ENCODE measurements at places on chromosomes 6 and 20.

GRCh38 chr20:19993958-19994669 lies 23.0 kb upstream of the NAA20 start:
- DNase-seq, result no peak

GRCh38 chr20:47988676-47989075 lies 203.4 kb upstream of the SULF2 start:
- no peak for DNase-seq

DNA sequence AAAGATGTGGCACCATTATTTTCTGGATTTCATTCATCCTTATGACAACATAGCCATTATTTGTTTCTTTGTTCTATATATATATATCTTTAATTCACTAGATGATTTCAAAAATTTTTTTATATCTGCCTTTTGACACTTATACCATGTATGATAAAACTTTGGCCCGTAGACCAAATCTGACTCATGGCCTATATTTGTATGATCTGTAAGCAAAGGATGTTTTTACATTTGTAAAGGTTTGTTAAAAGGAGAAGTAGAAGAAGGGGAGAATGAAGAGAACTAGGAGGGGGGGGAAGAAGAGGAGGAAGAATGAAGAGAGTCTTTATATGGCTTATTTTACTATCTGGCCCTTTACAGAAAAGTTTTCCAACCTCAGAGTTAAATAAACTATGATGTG lies 279.7 kb downstream of the LAMA2 start:
- DNase-seq, result no peak

DNA sequence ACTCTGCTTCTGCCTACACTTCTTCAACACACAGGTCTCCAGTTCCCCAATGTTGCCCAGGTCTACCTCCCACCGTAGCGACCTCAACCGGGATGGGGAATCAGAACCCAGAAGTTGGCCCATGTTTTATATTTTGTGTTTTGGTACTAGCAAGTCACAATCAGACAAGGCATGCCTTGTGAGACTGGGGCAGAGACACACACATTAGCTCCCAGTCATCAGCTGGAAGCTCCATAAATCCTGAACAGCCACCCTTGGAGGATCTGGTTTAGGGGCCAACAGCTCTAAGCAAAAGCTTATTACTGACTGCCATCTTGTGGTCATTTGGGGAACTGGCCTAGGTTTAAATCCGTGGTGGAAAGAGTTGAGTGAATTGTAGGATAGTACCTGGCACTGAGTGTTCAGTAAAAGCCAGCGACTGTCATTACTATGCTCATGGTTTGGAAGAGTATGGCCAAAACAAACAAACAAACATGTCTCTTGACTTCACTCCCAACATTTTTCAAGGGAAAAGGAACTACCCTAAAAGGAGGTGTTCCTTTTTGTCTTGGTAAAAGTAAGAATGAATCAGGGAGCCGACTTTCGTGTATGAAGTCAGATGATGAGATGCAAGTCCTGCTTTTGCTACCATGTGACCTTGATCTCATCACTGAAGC lies 40.5 kb downstream of the PIM1 start:
- peak; percentile 78 for DNase-seq

DNA sequence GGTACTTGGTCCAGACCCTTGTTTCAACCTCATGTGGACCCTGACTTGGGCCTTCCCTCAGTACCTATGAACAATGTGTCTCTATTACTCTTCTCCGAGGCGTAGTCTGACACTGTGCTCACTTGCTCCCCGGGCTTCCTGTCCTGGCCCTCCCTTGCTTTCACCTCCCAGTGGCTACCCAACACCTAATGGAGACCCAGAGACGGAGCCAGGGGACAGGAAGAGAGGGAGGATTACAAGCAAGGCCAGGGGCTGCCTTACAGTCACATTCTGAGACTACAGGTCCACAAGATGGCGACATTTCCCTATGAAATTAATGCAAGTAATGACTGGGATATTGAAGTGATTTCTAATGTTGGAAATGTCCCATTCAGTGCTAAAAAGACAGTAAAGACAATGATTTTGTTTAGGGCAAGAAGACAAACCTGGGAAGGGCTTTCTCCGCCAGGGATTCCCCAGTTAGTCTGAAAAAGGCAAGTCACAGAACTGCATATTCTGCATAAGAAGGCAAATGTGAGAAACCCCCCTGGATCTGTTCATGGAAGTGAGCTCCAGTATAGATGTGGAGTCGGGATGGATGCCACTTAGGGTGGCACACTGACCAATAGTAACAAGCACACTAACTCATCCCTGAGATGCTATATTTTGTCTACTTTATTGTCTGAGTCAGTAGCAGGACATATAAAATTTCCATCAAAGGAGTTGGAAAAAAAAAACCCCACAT lies 44.0 kb upstream of the ZBTB24 start:
- peak; percentile 74 for DNase-seq

DNA sequence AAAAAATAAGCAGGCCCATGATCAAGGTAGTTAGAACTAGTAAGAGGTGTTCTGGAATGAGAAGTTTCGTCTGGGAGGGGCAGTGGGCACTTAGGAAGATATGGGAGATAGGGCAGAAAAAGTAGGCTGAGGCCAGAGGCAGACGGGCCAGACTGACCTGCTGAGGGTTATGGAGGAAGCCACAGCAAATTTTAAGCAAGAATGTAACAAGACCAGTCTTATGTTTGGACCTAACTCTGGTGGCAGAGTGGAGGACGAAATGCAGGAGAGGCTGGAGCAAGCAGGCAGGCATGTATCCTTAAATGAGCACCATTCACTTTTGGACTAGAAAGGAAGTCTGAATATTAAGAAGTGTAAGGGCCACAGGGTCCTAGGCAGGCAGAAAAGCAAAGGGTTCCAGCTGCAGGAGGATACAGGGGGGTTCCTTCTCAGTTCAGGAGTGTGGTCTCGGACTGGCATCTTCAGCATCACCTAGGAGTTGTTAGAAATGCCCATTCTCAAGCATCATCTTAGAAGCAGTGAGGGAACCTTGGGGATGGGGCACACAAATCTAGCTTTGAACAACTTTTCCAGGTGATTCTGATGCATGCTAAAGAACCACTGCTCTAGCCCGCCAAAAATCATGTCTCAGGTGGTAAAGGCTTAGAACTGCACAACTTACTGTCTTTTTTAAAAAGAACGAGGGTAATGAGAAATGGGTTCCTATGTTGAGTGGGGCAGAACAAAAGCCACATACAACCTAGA lies 1.7 kb upstream of the DSTN start:
- DNase-seq, result no peak

DNA sequence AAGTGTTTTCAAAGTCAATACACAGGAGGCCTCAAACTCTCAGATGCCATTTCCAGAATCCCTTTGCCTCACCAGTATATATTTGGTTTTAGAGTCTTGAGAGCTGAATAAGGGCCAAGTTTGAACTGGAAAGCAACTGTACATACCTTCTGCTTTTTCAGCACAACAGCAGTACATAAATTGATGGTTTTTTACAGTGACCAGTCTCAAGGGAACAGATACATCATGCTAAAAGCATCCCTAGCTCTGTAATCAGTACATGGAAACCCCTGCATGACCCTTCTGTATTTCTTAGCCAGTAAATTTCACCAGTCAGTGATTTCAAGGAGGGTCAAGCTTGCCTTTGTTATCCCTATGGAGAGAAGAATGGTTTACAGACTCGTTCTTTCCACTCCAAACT lies 40.6 kb upstream of the ECHDC1 start:
- no peak for DNase-seq

GRCh38 chr6:14726816-14727493 lies 518.9 kb upstream of the JARID2 start:
- DNase-seq, result no peak

DNA sequence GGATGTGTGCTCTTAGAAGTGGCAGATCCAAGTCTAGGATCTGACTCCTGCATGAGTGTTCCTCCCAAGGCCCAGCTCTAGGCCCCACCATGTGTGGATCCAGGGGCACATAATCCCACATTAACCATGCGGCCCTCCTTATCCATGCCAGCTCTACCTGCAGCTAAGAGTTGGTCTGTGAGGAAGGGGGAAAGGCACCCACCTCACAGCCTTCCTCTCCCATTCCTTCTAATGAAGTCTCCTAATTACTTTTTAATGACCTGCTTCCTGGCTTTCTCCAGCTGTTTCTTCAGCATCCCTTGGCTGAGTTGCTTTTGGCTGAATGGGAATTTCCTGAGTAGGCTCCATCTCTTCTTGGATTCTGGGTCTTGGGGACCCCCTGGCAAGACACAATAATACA lies 52.2 kb downstream of the NPEPL1 start:
- DNase-seq, result no peak

- no peak for DNase-seq
These were observed 43.9 kb downstream of the DEFB114 start for GRCh38 chr6:49919935-49920644.

DNA sequence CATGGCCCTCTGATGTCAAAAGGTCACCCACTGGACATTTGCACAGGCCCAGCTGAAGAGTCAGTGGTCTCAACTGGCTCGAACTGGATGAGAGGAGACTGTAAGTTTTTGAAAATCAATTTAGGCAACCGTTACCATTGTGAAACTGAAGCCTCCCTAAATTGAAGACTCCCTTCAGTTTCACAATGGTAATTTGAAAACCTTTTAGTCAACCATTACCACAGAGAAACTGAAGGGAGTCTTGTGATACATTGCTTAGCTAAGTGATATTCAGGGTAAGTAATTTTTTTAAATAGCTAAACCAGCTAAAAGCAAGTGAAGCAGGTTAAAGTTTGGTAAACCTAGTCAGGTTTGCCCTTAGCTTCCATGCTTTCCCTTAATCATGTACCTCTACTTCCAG lies 197.3 kb upstream of the NT5E start:
- DNase-seq, result no peak

DNA sequence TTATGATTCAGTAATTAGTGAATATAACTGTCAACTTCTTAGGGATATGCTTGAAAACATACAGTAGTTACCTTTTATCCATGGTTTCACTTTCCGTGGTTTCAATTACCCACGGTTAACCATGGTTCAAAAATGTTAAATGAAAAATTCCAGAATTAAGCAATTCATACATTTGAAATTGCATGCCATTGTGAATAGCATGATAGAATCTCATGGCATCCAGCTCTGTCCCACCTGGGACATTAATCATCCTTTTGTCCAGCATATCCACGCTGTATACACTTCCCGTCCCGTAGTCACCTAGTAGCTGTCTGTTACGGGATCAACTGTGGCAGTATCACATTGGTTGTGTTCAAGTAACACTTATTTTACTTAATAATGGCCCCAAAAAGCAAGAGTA lies 781.7 kb upstream of the CITED2 start:
- no peak for DNase-seq

DNA sequence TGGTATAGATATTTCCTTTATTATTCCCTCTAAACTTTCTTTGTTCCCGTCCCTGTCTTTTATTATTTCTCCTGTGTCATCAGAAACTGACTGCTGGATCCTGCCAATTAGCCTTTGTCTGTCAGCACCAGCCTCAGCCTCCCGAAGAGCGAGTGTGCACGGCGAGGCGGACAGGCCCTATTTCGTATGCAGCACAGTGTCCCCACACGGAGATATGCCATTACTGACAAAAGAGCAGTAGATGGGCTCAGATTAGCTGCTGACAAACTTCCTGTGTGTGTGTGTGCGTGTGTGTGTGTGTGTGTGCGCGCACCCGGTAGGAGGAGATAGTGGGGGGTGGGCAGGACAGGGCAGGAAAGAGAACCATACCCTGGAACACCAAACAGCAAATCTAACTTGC lies 99.5 kb upstream of the ZFP64 start:
- DNase-seq, result no peak

DNA sequence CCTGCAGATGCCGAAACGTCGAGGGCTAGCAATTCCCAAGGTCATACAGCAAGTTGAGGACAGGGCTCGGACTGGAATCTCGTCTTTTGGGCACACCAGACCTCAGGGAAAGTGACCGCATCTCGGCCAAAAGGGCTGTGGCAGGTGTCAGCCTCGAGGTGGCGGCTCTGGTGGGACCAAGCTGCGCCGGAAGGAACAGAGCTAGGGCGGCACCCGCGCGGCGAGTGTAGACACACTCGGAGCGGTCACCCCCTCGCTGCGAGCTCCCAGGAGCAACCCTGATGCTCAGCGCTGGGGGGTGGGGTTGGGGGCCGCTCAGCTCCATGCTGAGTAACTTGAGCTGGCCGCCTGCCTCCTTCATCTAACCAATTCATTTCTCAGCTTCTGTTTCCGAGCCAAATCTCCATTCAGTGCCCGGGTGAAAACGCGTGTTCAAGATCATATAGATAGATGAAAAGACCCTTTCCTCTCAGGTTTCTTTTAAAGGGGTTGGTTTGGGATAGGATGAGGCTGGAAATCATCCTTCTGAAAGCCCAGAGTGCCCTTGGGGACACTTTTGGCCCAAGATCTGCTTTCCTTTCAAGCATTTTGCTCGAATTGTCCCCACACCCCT lies 2.2 kb upstream of the TUBB2B start:
- peak; percentile 70 for DNase-seq

DNA sequence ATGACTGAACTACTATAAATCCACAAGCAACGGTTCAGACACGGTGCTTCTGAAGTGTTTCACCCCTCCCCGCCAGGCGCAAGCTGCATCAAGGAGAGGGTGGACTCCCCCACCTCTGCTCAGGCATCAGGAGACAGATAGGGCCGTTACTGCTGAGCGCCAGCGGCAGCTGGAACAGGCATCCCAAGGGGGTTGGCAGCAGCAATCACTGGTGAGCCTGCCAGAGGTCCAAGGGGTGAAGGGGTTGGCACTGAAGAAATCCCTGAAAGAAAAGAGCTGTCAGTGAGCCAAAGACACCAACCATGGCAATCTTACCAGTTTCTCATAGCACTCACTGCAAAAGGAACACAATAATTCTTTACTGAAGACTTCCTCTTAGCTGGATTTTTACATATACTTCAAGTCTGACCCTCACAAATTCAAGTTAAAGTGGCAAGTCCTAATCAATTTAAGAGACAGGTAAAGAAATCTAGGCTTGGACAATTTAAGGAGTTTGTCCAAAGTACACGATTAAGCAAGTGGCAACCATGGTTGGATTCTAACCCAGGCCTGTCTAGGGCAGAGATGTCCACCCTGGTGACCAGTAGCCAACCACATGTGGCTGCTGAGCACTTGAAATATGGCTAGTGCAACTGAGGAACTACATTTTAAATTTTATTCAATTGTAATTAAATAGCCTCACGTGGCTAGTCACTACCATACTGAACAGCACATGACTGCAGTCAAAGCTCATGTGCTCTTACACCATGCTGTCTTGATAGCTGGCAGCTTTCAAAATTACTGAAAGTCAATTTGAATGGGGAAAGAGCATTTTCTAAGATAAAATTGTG lies 21.7 kb upstream of the TBC1D20 start:
- DNase-seq, result peak; percentile 18

- DNase-seq, result no peak
These were observed 6.8 kb upstream of the EPB41L1 start for GRCh38 chr20:36147690-36148089.

DNA sequence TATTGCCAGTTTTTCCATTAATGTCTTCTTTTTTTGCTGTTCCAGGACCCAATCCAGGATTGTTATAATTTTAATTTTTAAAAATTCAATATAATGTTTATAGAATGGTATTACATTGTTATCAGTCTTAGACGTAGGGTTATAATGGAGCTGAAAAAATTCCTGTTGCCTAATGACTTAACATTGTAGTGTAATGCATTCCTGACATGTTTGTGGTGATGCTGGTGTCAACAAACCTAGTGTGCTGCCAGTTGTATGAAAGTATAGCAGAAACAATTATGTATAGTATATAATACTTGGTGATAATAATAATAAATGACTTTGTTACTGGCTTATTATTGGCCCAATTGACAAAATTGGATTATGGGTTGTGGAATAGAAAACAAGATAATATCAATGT lies 30.4 kb downstream of the KIZ start:
- no peak for DNase-seq

All from NCI-H1105 treated with DMSO at 0.1 percent for 48 hours (cell line).